Hippocampal formation (tissue), 2 donors: ENCODE measurements at places on chromosomes 12 and 14.

DNA sequence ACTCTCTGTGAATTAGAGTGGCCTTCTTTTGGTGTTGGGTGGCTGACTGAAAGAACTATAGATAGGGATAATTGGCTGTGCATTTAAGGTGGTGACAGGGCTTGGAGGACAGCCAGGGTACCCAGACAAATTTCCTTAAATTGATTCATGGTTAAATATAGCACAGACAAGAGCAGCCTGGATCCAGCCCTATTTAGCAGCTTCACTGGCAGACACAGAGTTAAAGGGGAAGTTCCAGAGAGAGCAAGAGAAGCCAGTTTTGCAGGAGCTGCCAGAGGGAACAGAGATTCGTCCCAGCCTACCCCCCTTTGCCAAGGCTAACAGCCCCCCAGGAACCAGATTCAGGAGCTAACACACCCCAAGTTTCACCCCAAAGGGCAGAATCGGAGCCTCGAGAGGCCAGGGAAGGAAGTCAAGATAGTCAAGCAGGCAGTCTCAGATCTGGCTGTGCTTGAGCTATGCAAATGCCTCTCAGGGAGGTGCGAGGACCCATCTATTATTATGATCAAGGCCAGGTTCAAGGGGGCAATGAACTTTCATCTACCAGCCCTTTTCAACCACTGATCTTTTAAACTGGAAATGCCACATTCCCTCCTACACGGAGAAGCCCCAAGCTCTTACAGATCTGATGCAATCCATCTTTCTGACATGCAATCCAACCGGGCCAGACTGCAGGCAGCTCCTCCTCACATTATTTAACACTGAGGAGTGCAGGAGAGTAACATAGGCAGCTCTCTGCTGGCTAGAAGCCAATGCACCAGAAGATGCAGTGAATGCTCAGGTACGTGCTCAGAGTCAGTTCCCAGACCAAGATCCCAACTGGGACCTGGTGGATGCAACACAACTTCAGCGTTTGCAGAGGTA lies 58.2 kb downstream of the DHRS2 start:
- no peak for DNase-seq

DNA sequence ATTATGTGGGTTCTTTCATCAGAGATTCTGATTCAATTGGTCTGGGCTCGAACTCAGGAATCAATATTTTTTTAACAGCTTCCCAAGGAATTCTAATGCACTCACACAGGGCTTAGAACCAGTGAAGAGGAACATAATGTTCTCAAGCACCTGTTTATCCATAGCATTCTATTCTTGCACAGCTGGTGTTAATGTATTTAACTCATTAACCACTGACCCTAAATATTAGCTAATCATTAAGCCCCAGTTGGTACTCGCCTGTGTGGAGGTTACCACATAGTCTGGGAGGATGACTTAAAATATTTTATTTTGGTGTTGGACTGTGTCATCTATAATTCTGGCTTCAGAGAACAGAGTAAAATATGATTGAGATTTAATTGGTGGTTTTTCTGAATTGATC lies 45.3 kb downstream of the LRP6 start:
- DNase-seq = no peak

- no peak for DNase-seq
These were observed 391.8 kb upstream of the PRICKLE1 start for GRCh38 chr12:42981379-42981778.

- no peak for DNase-seq
These were observed 15.1 kb downstream of the FAIM2 start for GRCh38 chr12:49888461-49889151.

DNA sequence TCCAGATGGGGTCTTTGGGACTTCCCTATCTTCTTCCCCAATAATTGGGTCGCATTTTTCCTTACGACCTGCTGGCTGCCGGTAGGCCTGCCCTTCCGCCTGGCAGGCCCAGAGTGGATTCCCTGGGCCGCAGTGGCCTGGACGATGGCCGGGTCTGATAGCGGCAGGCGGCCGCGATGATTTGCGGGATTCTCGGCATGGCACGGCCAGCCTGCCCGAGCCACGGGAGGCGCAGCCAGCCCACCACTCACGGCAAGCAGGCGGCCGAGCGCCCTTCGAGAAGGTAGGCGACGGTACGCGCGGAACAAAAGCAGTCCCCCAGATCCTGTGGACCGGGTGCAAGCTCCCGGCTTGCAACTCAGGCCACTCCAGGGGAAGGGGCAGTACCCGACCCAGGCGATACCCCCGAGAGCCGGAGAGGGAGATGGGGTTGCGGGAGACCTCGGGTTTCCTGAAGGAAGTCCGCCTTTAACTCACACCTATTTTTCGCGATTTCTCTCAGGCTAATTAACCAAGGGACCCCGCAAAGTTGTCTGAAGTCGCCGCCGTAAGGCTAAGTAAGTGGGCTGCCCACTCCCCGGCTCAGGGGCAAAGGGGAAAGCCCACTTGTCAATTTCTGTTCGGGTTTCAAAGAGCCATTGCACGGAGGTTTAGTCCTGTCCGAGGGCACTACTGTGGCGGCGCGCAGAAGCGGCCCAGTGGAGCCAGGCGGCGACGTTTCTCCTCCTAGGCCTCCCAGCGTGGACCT lies 1.4 kb upstream of the GSC start:
- no peak for DNase-seq

GRCh38 chr14:77897374-77897773 lies 97.5 kb downstream of the ADCK1 start:
- no peak for DNase-seq

GRCh38 chr12:4645023-4645422 lies 3.8 kb downstream of the AKAP3 start:
- no peak for DNase-seq

GRCh38 chr12:102691773-102692555 lies 211.6 kb upstream of the IGF1 start:
- DNase-seq = no peak

GRCh38 chr14:89435492-89435891 lies 18.5 kb upstream of the FOXN3 start:
- no peak for DNase-seq

DNA sequence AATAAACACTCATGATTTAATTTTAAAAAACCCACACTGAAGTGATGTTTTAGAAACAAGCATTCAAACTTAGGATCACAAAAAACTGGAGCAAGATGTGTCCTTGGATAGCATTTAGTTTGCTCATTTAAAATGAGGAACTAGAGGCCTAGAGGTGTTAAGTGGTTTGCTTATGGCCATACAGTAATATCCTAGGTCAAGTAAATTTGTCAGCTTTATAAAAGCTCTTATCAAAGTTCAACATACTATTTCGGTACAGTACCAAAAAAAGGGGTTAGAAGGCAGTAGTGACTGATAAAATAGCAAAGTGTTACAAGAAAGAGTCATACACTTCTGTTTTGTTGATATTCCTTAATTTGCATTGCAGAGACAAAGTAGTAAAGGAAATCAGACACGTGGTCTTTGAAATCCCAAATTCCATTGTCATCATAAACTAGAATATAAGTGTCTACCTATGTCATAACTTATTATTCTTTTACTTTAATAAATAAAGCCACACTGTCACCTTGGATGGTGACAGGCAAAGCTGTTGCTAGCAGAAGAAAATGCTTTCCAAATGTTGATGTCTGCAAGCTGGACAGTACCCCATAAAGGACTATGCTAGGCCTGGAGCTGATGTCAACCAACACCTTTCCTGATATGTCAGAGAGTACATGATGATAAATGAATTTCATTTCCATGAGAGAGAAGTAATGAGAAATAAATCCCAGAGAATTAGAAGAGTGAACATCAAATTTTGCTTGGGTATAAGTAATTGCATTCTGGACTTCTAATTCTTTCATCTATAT lies 17.6 kb upstream of the SRP54 start:
- no peak for DNase-seq

- no peak for DNase-seq
These were observed 5.8 kb upstream of the GLT8D2 start for GRCh38 chr12:104055686-104056388.

- peak; percentile 38 for DNase-seq
These were observed 1.0 kb downstream of the INSM2 start for GRCh38 chr14:35534873-35535482.

- DNase-seq = no peak
These were observed 235.3 kb downstream of the CCDC91 start for GRCh38 chr12:28425526-28425925.

DNA sequence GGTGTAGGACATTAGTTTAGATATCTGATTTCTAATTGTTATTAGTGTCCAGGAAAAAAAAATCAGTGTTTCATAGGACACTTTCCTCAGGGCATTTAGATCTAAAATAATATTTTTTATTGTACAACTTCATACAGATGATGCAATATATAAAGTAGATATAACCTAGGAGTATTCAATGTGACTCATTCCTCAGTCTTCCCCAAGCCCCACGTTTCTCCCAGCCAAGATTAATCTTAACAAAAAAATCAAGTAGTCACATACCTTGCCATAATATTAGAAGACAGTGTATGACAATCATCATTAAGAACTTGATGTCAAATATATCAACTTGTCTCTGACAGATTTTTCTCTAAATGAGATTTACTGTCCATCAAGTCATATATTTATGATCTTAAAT lies 37.1 kb downstream of the PPFIA2 start:
- no peak for DNase-seq

DNA sequence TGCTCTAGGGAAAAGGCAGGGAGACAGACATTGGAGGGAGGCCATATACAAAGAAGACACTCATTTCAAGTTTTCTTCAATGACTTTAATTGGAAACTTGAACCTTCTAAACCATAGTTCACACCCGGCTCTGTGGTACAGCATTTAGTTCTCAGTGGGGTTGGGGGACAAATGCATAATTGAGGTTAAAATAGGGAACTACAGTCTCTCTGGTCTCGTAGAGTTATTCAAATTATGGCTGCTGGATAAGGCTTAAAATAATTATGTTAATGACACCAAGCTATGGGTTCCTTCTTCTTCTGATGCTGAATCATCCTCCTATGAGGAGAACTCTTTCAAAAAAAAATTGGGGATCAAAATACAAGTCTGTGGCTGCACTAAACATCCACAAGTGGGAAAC lies 3.8 kb upstream of the RPAP3 start:
- DNase-seq = no peak

GRCh38 chr14:68735856-68736255 lies 57.0 kb downstream of the ZFP36L1 start:
- no peak for DNase-seq

DNA sequence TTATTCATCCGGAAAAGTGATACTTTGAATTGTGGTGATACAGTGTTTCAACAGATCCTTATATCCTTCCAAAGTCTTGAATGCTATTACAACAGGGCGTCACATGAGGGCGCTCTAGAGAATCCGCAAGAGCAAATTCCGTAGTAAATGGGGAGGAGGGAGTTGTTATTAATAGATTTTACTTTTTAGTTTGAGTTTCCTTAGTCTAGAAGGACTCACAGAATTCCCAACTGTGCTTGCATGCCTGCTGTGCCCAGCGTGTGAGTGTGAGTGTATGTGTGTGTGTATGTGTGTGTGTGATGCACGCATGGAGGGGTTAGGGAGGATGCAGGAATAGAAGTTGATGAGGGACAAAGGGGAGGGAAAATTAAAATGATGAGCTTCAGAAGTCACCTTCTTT lies 375.3 kb downstream of the C12orf75 start:
- peak; percentile 50 for DNase-seq

DNA sequence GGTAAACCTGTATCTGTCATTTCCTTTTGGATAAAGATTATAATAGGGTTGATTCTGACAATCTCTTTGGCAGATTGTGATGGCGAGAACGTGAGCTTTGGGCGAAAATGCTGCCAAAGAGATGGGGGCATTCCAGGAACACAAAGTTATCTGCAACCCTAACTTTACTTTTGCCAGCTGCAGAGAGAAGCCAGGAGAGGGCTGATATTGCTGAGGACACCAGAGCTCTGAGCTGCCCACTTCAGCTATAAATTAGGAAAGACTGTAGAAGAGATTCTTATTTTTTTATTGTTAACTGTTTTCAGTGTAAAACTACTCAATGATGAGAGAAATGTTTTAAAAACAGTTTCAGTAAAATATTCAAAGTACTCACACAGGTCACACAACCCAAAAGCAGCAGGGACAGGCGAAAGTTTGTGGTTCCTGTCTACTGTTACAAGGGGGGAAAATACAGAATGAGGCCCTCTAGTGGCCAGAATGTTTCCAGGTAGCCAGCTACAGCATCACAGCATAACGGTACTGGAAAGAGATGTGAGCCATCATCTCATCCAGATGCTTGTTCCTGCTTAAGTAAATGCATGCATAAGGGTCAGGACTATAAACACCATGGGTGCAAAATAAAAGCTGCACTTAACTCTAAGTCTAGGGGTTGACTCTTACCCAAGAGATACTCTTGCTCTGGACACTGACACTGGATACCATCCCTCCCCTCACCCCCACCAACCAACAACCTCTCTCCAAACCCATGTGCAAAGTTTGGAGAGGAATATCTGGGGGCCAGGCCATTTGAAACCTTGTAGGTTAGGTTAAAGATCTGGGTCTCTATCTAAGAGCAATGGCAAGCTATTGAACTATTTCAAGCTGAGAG lies 498.4 kb downstream of the RMST start:
- DNase-seq = no peak

DNA sequence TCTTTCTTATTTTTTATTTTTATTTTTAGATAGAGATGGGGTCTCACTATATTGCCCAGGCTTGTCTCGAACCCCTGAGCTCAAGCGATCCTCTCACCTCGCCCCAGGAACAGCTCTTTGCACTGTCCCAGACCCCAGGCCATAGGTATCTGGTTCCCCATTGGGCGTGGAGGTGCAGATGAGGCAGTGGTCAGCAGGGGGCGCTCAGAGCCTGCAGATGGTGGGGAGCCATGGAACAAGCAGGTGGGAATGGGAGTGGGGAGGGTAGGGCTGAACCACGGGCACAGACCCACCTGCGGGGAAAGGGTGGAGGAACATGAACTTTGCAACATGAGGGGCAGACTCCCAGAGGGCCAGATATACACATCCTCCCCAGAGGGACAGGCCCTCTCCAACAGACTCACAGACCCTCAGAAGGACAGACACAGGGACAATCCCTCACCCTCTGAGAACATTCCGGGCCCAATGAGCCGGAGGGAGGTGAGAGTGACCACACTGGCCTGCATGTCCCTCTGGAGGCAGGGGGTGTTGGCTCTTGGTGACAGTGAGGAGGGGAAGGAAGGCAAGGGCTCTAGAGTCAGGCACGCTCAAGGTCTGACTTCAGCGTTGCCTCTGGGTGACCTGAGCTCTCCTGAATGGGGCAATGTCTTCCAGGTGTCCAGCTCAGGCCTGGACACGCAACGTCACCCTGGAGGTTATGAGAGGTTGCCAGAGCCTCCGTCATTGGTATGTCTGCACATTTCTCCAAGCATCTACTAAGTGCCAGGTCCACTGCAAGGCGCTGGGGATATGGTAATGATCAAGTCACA lies 34.9 kb downstream of the KRT80 start:
- peak; percentile 65 for DNase-seq

DNA sequence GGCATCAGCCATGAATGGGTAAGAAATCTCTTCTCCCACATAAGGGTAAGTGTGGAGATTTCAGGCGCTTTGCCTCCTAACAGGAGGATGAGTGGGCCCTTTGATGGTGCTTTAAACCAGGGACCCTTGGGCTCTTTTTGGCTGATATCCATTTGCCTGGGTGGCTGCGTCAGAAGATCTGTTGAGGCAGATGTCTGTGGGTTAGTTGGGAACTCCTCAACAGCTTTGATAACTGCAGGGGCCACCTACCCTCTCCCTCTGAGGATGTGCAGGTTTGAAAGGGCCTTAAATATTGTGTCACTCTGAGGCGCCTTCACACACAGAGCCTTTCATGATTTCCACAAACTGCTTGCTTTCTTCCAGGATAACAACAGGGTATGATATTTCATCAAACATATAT lies 210.7 kb downstream of the PPM1H start:
- no peak for DNase-seq
